Activated T-helper 1 cell treated with anti-CD3 and anti-CD28 coated beads, Interleukin-2, amount 50 U/mL, for 16 hours (primary cell): ENCODE measurements at places on chromosomes 2 and 18.

DNA sequence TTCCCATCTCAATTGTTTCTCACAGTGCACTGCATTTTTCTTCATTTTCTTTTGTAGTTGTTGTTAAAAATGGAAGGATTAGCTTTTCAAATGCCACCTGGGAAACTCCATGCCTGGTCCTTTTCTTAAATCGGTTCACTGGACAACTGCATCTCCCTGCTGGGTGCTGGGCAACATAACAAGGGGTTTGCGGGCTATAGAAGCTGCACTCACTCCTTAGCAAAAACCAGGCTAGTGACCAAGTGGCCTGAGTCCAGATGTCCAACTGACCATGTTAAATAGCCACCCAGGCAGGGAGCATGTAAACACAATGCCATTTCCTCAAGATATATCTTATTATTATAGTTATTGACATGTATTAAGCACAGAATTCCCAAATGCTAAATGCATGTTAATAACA is 264.9 kb downstream of the ICOS start:
- DNase-seq, result no peak

DNA sequence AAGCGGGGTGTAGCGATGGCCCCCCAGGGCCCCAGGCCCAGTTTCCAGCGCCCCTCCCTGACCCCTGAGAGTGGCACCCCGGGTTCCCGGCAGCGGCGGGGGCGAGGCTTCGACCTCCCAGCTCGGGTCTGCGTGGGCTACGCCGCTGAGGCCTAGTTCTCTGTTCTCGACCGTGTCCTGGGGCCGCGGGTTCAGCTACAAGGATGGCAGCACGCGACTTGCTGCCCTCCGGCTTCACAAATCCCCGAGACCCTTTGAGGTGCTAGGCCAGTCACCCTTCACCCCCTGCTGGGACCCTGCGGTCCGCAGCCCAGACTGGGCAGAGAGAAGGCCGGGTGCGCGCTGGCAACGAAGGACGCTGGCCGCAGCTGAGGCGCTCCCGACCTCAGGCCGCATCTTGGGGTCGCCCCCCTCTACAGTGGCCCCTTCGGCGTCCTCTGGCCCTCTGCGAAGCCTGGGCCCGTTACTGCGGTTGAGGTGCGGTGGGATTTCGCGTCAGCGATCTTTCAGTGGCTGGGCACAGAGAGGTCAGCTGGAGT is 1.2 kb downstream of the OTX1 start:
- DNase-seq, result no peak

DNA sequence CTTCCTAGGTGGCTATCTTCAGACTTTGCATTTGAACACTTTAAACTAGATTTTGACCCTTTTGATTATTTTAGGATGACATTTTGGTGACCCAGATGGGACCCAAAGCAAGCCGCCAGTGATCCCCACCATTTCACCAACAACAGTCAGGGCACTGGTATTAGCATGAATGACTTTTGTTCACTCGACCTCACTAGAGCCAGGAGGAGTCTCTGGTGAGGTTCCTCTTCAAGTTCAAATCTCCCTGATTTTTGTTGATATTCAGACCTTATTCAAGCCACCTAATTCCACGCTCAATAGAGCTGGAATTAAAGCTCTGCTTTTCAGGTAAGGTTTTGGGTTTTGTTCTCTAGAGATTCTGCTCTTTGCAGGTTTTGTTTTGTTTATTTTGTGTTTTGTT is 202.3 kb downstream of the MREG start:
- no peak for DNase-seq

GRCh38 chr18:79570266-79571201 is 109.1 kb upstream of the CTDP1 start:
- DNase-seq, result no peak

DNA sequence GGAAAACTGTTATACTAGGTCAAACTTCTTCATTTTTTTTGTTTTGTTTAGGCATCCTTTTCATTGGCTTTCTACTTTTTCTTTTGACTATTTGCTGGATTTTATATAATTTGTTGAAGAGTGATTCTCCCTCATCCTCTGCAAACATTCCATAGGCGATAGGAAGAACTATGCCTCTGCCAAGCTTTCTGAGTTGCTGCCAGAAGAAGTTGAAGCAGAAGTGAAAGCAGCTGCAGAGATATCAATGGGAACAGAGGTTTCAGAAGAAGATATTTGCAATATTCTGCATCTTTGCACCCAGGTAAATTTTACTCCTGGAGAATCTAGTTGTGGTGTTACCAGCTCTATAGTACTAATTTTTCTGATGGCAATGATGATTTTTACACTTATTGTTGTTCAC is 25.4 kb downstream of the NOP58 start:
- no peak for DNase-seq

DNA sequence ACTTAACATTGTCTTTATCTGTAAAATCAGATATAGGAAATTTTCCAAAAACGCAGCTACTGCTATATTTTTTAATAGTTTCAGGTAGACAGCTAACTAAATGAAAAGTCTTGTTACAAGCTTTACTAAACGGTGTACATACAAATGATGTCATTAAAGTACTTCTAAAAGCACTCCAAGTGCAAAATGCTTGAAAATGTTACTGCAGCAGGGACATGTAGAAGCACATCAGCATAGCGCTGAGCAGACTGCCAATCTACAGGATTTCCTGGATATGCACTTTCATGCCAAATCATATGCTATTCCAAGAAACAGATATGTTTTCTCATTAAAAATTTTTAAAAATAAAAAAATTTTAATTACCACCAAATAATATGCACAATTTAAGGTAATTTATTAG is 61.7 kb downstream of the SMAD2 start:
- no peak for DNase-seq

DNA sequence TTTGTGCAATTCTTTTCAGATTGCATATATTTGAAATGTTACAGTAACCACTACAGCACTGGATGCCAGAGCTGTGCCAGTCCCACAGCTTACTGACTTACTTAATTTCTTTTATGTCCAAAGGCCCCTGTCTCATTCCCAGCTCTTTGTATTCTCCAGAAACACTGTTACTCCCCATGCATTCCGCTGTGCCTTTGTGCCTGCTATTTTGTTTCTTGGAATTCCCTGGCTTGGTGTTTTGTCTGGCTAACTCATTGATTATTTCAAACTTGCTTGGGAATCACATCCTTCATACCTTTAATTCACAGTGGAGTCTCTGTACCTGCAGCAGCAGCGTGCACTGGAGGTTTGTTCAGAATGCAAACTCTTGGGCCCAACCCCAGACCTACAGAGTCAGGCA is 601.9 kb upstream of the DDX18 start:
- DNase-seq, result no peak

GRCh38 chr2:26630669-26631360 is 10.4 kb downstream of the CIB4 start:
- DNase-seq, result no peak

DNA sequence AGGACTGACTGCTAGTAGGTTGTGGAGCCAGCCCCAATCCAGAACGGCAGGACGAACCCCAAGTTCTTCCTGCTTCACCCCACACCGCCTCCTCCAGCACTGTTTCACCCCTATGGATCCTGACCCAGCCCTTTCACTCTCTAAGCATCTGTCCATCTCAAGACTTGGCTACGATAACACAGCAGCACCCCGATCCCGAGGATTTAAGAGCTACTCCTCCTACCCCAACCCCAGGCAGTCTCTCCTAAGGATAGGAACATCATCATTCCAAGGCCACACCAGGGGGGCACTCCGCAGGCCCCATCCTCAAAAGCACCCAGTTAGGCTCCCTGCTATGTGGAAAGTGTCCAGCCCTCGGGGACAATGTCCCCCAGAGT is 645 bp downstream of the KCTD18 start:
- DNase-seq, result no peak

DNA sequence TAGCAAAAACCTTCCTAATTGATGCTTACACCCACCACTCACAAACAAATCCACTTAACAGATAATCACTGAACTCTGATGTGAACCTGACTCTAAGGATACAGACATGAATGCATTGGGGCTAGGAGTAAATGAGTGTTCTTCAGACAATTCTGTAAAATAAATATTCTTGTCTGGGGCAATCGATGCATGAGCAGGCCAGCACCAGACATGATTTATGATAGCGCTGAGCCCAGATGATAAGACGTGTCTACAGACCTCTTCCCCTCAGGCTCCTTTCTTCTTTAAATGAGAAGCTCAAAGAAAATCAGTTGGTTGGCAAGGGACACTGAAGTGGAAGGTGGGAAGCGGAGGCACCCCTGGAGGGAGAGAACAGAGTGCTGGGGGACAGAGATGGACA is 27.3 kb upstream of the BIN1 start:
- no peak for DNase-seq

DNA sequence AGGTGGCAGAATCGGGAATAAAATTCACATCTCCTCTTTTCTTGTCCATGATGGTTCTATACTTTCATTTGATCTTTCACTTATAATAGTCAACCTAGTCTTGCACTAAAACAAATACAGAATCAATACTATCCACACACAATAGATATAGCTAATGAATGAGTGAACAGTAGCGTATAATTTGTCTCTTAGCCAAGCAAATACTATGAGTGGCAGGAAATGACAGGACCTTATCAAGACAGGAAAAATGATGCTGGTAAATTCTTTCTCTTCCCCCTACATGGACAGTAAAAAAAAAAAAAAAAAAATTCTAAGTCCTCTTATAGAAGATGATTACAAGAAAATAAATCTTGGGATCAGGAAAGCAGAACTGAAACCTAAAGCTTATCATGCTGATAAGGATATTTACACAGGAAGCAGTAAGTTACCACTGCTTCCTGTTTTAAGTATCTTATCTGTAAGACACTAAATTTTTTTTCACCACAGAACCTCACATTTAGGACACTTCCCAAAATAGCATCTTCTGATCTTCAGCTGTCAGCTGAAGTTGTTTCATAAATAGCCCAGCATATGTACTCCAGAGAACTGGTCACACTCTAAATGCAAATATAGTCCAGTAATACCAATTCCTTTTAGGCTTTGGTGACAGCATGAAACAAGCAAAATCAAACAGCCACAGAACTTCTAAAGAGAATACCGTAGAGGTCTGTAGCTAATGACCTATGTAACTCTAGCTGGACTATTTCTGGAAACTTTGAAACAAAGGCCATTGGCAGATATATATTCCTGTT is 27.0 kb downstream of the IRS1 start:
- no peak for DNase-seq

- DNase-seq, result no peak
These were observed 245.1 kb downstream of the LRRTM1 start for GRCh38 chr2:80059447-80059846.

GRCh38 chr2:115842306-115842705 is 1399.9 kb downstream of the DPP10 start:
- no peak for DNase-seq

DNA sequence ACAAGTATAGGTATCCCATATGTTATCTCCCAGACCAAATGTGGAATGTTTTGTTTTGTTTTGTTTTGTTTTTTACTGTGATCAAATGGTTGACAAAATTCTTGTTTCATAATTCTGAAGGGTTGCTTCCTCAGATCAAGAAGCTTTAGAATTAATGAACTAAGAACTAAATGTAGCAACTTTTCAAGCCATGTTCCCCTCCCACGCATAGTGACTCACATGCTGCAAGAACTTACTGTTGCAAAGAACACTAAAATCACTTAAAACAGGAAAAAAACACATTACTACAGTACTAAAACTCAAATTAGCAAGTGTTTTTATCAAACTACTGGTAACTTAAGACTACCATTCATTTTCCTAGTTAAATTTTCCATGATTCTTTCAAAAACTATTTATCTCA is 30.6 kb downstream of the HNRNPLL start:
- no peak for DNase-seq

DNA sequence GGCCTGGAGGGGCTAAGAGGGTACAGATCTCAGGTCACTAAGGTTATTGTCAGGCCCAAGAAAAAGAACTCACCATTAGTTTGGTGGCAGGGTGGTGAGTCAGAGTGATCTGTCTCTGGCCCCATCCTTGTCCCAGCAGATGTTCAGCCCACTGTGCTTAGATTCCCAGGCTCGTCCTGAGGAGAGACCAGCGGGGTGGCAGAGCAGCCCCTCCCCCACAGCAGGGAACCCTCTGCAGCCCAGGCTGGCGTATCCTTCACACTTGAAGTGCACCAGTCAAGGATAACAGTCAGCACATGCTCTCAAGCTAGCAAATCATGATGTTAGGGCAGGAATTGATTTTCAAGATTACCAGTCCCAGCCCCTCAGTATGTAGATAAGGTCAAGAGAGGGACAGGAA is 43.1 kb downstream of the TMEM185B start:
- no peak for DNase-seq

- no peak for DNase-seq
These were observed 368.7 kb upstream of the ID2 start for GRCh38 chr2:8312861-8313830.
